CD8-positive, alpha-beta T cell (primary cell): ENCODE measurements at places on chromosomes 6 and 20.

GRCh38 chr6:117919275-117919674 is 12.2 kb downstream of the SLC35F1 start:
- no peak for DNase-seq

DNA sequence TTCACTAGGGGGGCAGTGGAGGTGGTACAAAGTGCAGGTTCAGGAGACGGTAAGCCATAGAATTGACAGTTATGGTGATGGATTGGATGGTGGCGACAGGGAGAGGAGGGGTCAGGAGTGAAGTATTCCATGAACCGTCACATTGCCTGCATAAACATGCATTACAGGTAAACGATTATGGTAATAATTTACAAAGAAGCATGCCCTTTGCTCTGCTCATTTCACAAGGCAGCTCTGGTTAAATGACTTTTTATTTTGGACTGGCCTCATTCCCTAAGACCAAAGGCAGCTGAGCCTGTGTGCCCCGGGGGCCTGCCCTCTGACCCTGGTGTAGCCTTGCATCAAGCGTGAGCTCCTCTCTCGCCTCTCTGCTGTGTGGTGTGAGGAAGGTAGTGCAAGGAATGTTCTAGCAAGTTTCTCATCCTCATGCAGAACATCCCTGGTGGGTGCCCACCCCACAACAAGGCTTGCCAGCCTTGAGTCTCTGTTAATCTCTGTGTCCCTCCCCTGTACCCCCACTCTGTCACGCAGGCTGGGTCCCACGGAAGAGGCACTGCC is 59.0 kb downstream of the PPP1R14C start:
- no peak for DNase-seq

DNA sequence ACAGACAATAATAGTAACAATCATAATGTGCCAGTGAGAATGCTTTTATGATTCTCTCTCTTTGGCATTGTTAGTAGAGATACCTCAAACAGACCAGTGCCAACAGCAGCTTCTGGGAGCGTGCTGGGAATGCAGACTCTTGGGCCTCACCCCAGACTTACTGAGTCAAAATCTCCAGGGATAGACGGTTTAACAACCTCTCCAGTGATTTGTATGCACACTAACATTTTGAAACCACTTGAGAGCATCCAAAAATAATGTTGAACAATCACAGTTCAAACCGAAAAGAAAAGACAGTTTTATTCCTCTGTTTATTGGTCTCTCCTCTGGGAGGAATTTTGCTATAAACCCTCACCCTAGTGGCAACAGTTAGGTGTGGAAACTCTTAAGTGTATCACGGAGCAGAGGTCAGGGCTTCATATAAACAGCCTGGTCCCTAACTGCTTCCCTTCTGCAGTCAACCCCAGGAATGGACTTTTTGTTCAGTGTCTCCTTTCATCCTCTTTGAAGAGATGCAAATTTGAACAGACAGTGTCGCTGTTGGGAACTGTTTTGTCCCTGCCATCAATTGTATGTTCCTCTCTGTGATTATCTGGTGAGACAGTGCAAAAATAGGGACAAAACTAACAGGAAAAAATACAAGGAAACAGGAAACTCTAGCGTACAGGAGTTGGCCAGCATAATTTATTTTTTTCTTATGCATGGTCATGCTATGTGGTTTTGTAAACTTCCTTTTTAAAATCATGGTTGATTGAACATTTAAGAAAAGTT is 162.4 kb upstream of the BTBD3 start:
- DNase-seq = no peak

- no peak for DNase-seq
Observed at GRCh38 chr20:19964289-19965265, 52.6 kb upstream of the NAA20 start.

GRCh38 chr6:44377971-44378370 is 9.5 kb upstream of the CDC5L start:
- no peak for DNase-seq

DNA sequence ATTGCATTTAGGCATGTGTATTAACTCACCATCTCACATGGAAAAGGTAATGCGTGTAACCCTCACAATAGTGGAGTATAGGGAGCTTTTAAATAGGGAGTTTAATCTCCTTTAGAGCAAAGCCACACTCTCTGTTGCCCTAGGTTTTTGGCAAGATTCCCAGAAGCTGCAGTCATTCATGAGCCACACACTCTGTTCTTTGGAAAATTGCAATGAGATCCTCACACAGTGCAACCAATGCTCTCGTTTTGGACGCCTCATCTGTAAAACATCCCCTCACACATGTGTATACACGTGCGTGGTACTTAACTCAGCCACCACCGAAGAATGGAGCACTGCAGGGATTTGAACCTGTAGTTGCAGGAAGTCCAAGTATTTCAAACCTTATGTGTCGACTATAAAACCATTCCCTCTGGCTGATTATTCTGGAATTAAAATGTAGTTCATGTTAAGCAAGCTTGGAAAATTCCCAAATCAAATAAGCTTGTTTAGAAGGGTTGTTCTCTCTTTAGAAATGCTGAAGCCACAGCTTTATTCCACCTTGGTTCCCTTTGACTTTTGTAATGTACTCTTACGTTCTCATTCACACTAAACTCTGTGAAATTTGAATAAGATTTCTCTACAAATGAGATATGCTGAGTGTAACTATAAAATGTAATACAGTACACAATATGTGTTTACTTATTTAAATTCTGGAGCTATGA is 489.8 kb upstream of the MANEA start:
- no peak for DNase-seq

- no peak for DNase-seq
Observed at GRCh38 chr6:24228681-24229255, 102.8 kb downstream of the NRSN1 start.

DNA sequence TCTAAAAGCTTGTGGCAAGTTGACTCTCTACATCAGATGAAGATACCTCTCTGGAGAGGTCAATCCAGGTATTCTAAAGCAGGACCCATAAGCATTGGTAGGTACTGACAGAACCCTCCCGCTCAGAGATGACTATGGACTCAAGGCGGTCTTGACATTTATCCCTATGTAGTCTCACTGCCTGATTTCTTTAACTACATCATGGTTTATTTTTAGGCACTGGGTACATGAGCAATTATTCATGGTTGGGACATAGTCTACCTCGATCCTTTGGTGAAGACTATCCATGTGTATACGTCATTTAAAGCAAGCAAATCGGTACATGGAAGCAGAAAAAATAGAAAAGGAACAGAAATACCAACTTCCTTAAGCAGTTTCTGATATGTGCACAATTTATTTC is 136.2 kb upstream of the TAB2 start:
- DNase-seq = no peak

DNA sequence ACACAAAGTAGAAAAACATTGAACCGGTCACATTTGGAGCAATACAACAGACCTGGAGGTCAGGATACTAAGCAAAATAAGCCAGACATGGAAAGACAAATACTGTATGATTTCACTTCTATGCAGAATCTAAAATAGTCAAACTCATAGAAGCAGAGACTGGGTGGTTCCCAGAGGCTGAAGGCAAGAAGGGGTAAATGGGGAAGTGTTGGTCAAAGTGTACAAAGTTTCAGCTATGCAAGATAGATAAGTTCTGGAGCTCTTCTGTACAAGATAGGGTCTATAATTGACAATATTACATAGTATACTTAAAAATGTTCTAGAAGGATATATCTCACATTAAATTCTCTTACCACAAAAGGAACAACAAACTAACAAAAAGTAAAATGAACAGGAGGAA is 70.3 kb downstream of the TMEM244 start:
- DNase-seq = no peak

DNA sequence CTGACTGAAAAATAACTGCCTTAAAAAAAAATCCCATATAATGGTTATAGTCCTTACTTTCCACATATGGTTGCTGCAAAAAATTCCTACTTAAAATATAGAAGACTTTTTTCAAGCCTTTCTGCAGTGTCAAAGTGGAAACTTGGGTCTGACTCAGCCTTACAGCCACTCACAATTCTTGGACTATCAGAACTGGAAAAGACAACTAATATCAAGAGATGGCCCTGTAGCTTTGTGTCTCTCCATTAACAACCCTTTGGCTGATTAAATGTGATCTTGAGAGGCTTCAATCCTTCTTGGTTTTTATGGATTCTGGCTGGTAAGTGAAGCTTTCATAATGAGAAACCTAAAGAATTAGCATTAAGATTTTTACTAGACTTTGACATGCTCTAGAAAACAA is 307.8 kb downstream of the RNGTT start:
- no peak for DNase-seq

DNA sequence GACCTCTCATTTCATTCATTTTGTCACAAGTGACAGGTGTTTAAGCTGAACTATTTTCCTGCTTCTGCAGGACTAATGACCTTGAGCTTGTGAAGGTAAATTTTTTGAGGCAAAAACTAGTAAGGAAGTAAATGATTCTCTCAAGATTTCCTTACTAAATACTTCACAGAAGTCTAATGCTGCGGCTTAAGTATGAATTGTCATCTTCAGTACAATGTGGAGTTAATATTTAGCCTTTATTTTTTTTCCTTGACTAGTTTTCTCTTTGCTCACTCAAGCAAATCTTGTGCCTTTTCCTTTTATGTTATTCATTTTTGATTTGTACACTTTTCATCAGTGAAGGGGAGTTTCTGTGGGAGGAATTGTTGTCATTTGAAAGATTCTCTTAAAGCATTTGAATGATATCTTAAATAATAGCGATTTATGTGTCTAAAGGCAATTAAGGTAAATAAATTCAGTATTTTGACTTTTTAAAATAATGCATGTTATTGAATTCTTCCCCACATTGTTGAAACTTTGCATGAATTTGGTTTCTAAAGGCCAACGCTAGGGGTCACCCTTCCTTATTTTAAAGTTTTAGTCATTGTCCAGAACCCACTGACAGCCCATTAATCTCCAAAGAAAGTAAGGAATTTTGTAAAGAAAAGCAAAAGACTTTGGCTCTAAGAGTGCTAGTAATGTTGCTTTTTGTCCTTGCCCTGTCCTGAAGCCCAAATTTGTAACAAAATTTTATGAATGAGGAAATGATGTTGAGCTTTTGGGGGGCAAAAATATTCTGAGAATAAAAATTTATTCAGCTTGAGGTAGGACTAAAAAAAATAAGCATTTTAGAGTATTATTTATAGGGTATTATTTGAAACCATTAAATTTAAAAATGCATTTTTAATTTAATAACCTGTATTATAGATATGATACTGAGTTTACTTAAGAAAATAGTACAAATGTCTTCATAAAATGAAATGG is 157.4 kb upstream of the LAMA2 start:
- peak; percentile 37 for DNase-seq
